ENCODE measurements at places on chromosomes 7 and 10.

- no peak for DNase-seq
Observed at GRCh38 chr7:70312336-70312735, 714.1 kb downstream of the AUTS2 start.

DNA sequence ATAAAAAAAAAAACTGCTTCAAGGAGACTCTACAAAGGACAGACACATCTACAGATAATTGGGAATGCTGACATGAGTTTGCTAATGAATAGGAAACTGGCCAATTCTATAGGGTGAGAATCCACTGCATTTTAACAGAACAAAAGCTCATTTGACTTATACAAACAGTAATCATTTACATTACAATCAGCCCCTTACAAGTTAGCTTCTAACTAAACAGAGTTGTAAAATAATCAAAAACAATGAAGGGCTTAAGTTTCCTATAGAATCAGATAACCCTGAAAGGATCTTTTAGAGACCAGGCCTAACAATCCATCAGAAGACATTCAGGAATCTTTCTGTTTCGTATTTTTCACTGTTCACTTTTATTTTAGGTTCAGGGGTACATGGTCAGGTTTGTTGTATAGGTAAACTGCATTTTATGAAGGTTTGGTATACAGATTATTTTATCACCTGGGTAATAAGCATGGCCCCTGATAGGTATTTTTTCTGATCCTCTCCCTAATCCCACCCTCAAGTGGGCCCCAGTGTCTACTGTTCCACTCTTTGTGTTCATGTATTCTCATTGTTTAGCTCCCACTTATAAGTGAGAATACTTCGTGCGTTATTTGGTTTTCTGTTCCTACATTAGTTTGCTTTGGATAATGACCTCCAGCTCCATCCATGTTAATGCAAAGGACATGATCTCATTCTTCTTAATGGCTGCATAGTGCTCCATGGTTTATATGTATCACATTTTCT lies 131.3 kb upstream of the NOBOX start:
- DNase-seq, result no peak

DNA sequence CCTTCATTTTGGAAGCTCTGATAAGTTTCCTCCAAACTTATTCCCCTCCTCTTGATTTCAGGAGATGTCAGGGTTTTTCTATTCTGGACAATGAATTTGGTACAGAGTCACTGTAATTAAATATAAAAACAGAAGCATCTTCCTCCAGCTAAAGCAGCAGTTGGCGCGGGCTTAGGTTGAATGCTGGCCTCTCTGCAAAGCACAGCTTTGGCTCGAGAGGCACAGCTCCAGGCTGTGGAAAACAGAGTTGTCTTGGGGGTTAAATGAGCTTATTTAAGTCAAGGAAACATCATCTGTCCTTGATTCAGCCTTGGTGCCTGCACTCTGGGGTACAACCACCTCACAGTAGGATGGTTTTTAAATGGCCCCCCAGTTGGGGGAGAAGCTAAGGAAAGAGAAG lies 35.0 kb upstream of the PDCD4 start:
- DNase-seq, result no peak

GRCh38 chr10:50561816-50562215 lies 61.9 kb downstream of the SGMS1 start:
- no peak for DNase-seq

DNA sequence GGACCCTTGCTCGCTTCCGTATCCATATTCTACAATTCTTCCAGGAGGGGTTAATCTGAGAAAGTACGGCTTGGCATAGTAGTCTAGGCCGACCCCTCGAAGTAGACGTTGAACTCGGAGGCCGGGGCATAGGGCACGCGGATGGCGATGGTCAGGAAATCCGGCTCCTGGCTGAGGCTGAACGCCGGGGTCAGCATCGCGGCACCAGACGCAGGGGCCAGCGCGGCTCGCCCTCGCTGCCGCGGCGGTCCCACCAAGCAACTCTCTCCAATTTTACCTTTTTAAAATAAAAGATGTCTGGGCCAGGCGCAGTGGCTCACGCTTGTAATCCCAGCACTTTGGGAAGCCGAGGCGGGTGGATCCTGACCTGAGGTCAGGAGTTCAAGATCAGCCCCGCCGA lies 7.3 kb upstream of the SGMS1 start:
- no peak for DNase-seq

GRCh38 chr7:141785706-141786552 lies 4.1 kb upstream of the TAS2R5 start:
- DNase-seq, result peak; percentile 2

GRCh38 chr10:126045861-126046260 lies 149.5 kb downstream of the FANK1 start:
- no peak for DNase-seq

DNA sequence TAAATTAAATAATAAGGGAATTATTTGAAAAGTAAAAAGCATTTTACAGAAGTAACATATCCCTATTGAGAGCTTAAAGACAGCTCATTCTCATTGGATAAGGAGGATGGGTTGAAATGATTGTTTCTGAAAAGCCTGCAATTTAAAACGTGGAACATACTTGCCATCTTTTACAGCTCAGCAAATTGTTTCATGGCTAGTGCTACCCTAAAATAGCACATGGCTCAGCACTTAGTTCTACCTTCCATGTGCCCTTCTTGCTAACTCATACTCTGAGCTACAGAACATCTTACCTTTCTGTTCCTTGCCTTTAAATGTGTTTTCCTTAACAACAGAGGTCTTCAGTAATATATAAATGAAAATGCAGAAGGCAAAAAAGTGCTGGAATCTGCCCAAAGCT lies 8.6 kb downstream of the SEMA3C start:
- no peak for DNase-seq

DNA sequence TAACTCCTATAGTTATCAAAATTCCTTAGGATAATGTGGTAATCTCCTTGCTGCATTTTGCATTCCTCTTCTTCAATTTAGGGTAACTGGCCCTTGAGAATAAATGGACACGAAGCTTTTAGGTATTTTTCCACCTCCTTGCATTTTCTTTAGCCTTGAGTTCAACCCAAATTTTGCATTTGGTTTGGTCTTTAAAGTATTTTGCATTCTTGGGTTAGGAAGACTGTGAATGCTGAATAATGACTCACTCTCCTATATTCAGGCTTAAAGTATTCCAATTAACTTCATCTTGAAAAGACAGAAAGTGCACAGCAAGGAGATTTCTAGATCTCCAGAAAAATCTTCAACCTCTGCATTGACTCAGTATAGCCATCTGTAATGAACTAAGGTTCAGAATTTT lies 47.3 kb downstream of the TFPI2 start:
- no peak for DNase-seq

DNA sequence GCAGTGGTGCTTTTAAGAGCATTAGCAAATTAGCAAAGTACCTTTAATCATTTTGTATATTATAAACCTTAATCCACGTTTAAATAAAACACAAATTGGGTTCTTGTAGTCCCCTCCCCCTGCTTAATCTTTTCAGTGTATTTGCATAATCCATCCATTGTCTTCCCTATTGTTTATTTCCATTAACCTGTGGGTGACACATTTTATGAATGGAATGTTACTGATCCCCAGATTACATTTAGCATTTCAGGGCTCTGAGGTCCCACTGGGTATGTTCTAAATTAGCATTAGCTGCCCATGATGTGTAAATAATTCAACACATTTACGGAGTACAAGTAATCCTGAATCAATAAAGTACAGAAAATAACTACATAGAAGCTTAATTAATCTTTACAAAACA lies 138.4 kb upstream of the FEZF1 start:
- DNase-seq, result no peak

Data from T follicular helper cell (primary cell).